LNCaP clone FGC (cell line): ENCODE measurements at places on chromosomes 7 and 10.

DNA sequence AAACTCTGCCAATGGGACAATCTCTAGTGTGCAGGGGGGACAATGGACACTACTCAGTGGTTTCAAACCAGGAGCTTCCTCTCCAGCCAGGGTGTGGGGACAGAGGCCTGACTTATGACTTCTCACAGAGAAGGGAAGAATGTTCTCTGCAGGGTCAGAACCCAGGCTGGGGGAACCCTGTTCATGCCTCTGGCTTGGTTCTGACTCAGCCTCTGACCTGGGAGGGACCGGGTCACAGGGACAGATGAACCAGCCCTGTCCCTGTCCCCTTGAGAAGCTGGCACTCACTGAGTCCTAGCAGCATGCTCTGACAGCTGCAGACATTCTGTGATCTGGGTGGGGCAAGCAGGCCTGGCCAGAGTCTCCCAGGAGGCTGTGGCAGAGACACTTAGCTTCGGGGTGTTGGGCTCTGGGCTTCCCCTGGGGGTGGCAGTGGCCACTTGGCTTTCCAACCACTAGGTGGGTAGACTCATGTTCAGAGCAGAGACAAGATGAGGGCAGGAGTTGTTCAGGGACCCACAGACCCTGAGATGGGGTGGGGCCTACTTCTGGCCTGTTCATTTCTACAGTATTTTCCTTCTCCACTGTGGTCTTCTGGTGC, 13.6 kb downstream of the TSPAN15 start:
- no peak for DNase-seq

GRCh38 chr7:30478349-30479201, at the start of gene NOD1:
Gene NOD1 (minus strand): TSS chr7:30478784. CDS start chr7:30456921, 21,863 bp downstream.
- no peak for DNase-seq

GRCh38 chr7:12572941-12573575, 2.5 kb downstream of the SCIN start:
- DNase-seq = no peak

DNA sequence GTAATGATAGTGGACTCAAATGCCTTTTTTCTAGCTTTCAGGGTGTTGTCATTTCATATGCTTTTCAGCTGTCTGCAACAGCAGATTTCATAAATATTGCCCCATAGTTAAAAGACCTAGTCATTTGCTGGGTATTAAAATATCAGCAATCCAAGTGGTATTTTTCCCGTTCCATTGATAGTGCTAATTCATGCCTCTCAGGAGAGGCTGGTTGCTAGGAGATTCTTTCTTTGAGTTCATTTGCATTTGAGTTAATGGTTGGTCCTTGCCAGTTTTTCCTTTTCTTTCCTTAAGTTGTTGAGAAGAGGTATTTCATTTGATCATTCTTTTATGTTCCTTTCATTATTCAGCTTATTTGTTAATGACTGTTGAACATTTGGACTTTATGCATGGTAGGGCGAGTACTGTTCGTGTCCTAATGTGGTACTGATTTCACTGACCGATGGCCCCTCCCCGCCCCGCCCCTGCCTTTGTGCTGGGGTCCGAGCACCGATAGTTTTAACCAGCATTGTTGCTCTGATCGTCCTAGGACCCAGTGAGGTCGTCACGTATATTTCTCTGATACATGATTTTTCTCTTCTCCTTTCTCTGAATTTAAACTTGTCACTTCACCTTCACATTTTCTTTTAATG, 128.6 kb downstream of the CCNY start:
- DNase-seq = no peak

- DNase-seq = no peak
Observed at GRCh38 chr7:30722671-30723070, 29.3 kb upstream of the INMT start.

DNA sequence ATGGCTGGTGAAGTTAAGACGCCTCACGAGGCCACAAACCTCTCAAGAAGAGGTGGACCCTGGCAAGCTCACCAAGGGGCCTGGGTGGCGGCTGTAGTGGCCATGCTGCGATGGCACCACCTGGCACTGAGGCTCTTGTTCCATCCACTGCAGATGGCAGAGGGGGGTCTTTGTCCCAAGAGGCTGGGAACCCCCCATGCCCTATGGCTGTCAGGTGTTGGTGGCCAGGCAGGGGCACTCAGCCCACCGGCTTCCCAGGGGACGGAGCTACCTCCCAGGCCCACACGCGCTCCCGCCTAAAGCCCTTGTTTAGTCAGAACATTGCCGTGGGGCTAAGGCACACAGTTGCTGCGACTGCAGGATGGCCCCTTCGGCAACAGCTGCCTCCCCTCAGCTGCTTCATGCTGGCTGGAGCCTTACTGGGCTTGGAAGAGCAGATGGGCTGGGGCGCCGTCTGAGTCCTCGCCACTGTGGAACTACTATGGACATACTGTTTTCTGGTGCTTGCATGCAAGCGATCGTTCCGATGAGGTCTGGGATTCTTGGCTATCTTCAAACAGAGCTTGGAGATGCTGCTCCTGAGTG, 46.8 kb downstream of the DPYSL4 start:
- DNase-seq = no peak

GRCh38 chr10:116210588-116211346, 62.2 kb downstream of the GFRA1 start:
- DNase-seq = no peak

- no peak for DNase-seq
Observed at GRCh38 chr7:155818154-155818819, 6.0 kb upstream of the SHH start.

GRCh38 chr7:133401225-133401624, 148.3 kb downstream of the EXOC4 start:
- no peak for DNase-seq

- DNase-seq = no peak
Observed at GRCh38 chr7:19963695-19964094, 190.3 kb upstream of the TMEM196 start.

DNA sequence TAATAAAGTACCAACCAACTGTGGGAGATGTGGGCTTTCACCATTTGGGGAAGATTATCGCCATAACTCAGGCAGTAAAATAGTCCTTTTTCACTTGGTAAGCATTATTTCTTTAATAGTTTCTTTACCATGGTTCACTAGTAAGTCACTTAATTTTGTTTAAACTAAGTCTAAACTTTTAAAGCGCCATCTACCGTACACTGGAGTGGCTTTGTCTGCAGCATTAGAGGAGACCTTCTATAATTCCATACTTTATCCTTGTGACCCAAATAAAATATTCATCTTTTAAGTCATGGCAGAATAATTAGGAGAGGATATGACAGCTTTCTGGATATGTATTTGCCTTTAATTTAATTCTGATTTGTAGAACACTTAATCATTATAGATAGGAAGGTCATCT, 468.0 kb downstream of the MAGI2 start:
- DNase-seq = no peak

DNA sequence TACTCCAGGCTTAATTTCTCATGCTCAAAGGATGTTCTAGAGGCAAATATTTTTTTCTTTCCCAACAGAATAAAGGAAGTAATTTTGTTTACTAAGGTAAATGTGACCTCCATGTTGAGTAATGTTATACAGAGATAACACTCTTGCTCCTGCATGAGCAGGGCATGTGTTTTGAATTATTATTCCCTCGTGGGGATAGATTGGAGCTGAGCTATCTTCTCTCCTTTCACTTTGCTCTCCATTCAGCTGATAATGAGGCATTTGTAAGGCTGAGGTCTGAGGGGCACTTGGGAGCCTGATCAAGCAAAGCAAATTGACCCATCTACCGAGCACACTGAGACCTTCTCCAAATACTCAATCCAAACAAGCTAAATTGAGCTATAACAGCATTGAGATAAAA, 50.7 kb upstream of the GHITM start:
- no peak for DNase-seq

GRCh38 chr7:16060502-16060901, 360.8 kb downstream of the CRPPA start:
- DNase-seq = no peak

DNA sequence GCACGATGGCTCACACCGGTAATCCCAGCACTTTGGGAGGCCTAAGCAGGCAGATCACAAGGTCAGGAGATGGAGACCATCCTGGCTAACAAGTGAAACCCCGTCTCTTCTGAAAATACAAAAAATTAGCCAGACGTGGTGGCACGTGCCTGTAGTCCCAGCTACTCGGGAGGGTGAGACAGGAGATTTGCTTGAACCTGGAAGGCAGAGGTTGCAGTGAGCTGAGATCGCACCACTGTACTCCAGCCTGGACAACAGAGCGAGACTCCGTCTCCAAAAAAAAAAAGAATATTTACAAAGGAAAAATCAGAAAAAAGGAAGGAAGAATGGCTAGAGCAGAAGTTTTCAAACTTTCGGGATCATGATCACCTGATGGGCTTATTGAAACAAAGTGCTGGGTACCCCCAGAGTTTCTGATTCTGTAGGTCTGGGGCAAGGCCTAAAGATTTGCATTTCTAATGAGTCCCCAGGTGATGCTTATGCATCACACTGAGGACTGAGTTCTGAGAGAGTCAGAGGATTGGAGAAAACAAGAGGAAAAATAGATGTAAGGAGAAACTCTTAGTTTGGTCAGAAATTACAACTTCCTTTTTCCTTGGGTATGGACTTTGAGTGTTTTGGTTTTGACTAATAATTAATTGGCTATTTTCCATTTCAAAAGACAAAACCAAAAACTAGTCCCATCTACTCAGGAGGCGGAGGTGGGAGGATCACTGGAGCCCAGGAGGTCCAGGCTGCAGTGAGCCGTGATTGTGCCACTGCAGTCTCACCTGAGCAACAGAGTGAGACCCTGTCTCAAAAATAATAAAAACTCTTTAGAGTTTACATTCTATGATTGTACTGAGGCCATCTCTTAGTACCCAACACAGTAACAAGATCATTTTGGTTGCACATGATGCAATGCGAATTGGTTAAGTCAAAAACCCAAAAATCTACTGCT, 14.4 kb downstream of the MARCHF5 start:
- DNase-seq = no peak

GRCh38 chr10:73209705-73210104, 37.4 kb downstream of the DNAJC9 start:
- no peak for DNase-seq

DNA sequence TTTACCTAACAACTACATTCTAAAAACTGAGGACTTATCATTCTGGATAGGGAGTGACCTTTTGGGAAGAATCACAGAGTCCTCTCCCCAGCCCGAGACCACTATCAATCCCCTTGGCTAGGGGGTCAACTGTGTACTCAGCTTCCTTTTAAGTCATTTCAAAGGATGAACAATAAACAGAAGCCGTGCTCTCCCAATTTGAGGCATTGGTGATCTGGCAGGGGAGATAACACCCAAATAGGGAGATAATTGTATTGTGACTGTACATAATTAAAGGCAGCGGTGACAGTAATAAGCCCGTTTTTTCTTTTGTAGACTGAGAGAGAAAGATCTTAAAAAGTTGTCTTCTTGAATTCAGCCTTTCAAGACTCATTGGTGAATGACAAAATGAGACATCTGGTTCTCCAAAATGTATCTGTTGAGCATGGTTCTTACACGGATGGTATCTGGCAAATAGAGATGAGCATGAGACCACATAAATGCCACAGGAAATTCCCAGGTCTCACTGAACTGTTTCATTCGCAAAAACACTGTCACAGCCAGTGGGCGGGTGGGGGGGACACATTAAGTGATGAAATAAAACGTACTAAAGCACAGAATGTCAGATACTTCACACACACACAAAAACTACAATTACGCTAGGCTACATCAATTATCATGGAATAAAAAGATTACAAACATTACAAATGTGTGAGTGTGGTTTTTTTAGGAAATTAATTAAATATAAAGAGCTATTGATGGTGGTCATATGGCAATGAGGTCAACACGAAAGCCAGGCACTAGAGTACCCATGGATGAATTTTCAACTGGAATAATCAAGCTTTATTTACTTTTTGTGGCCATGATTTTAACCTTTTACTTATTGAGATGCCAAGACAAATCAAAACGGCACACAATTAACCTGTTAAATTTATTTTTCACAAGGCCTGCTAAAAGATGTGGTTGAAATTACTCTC, 108.4 kb downstream of the HIPK2 start:
- DNase-seq = no peak

GRCh38 chr7:37297546-37297945, 151.1 kb downstream of the ELMO1 start:
- DNase-seq = no peak

DNA sequence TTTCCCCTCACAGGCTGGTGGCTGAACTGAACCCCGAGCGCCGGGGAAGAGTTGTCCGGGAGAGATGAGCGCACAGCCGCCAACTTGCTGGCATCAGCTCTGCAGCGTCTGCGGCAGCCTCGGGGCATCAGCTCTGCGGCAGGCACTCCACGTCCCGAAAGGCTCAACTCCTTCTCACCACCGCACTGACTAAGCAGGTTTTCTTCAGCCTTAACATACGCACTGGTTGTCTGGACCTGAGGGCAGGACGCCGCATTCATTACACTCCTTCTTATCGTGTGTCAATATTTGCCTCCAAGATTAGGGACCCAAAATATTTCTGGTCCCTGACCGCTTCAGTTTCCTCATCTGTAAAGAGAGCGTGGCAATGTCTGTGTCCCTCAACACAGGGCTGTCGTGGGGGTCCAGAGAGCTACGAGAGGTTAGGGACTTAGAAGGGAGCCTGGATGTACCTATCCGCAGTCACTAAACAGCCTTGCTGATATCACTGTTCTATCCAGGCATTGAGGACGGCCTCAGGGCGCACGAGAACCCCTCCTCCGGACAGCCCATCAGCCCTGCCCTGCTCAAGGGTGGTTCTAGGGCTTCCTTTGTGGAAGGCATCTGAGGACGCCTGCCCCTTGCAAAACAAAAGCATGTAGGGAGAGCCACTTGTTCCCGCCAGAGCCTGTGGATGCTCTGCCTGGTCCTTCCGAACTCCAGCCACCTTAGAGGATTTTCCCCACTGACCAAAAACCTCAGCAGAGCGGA, 42.8 kb upstream of the FIGNL1 start:
- DNase-seq = no peak

- DNase-seq = no peak
Observed at GRCh38 chr10:94197241-94197640, 165.5 kb downstream of the NOC3L start.

GRCh38 chr7:36956814-36957213, 232.5 kb upstream of the AOAH start:
- DNase-seq = no peak

DNA sequence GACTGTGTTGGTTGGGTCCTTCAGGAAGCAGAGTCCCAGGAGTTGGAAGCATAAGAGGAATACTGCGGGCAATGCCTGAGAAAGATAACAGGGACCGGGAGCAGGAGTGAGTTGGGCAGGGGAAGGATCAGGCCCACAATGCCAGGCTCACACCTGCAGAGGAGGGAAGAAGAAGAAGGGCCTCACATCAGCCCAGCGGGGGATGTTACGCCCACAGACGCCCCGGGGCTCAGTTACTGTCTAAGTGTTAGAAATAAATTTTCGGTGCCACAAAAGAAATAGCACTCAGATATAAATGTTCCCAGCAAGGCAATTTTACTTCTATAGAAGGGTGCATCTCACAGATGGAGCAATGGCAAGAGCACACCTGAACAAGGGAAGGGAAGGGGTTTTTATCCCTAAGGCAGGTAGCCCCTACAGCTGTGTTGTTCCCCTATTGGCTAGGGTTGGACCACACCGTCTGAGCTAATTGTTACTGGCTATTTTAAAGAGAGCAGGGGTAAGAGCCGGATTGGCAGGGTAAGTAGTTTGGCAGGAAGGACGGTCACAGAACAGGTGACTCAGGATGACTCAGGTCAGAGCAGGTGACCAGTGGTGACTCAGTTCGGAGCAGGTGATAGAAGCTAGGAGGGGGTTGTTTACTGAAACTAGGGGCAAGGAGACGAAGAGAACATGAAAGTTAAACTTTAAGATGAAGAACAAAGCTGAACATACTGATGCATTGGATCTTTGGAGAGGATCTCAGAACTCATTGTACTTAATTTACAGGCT, at the start of gene NOS3:
TSS of gene NOS3 (plus strand) at position 602 of the 771 bp plus-strand sequence. CDS start 2,787 bp downstream, outside the sequence.
- no peak for DNase-seq
